Left ventricle myocardium inferior (tissue), 1 donor: ENCODE measurements at places on chromosomes 3 and 15.

DNA sequence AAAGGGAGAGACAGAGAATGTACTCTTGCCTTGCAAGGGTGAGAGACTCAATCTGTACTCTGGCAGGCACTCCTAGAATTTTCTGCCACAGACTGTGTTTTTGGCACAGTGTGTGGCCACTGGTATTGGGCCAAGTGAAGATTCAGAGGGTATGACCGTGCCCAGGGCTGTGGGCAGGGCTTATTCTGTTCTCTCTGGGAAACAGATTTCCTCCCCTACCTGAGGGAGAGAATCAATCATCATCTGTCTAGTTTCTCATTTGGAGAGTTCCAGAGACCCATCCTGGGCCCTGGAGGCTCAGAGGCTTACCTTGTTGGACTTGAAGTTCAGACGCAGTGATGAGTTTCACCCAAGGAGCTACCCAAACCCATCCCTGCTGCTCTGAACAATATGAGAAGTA lies 28.2 kb downstream of the CSTA start:
- DNase-seq, result no peak

- DNase-seq, result no peak
These were observed 36.8 kb upstream of the SCAANT1 start for GRCh38 chr3:63949005-63949404.

DNA sequence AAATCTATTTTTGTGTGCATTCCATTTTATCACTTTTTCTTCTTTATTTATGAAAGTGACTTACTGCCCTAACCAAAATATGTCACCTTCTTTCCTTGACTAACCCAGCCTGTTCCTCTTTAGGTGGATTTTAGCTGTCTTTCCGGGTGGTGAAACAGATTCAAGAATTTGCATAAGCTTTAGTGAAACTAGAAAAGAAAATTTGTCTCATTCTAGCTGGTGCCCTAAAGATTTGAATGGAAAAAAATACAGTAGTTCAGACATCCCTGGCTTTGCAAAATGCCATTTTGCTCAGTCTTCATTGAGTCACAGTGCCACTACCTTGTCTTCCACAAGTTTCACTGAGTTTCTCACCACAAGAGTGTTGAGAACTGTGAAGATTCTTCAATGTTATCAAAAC lies 28.2 kb upstream of the CCDC50 start:
- no peak for DNase-seq

GRCh38 chr3:151282921-151283320 lies 4.6 kb upstream of the P2RY14 start:
- no peak for DNase-seq

GRCh38 chr3:109275702-109276293 lies 40.5 kb downstream of the DPPA2 start:
- no peak for DNase-seq

- peak; percentile 45 for DNase-seq
These were observed 260.4 kb upstream of the P2RY1 start for GRCh38 chr3:152574461-152575079.

DNA sequence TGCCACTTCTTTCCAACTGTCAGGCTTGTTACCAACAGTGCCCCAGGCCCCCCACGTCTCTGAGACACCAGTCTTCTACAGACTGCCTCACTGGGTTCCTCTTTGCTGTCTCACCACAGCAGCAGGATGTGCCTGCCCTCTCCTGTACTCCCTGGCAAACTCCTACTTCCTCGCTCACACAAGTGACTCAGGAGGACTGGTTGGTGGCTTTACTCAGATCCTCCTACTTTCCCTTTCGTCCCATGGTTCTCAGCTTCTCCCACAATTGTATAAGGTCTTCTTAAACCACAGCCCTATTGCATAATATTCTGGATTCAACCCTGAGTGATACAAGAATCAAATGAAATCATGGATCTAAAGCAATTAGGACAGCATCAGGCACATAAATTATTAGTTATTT lies 246.6 kb upstream of the PROK2 start:
- peak; percentile 16 for DNase-seq

GRCh38 chr3:68249265-68249664 lies 594.9 kb upstream of the SUCLG2 start:
- DNase-seq, result no peak

GRCh38 chr3:64908251-64908685 lies 220.5 kb upstream of the ADAMTS9 start:
- DNase-seq, result no peak

GRCh38 chr3:129311054-129311902 lies 32.6 kb downstream of the HMCES start:
- DNase-seq, result no peak

DNA sequence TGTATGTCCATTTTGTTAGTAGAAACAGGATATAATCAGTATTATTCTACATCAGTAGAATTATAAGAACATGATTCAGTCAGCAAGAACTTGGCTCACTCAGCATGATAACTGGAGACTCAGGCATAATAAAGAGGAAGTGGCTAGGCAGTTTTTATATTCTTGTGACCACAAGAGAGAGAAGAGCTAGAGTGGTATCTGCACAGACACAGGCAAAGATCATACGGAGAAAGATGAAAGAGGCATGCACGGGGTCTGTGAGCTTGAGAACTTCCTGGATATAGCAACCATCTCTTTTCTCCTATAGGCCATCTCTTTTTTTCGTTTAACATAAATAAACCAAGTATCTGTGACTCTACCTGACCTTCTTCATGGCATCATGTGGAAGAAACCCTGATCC lies 46.8 kb downstream of the MYO5A start:
- no peak for DNase-seq

GRCh38 chr3:44932986-44933944 lies 42.7 kb downstream of the ZDHHC3 start:
- no peak for DNase-seq
